ENCODE measurements at places on chromosomes 3 and 15.

DNA sequence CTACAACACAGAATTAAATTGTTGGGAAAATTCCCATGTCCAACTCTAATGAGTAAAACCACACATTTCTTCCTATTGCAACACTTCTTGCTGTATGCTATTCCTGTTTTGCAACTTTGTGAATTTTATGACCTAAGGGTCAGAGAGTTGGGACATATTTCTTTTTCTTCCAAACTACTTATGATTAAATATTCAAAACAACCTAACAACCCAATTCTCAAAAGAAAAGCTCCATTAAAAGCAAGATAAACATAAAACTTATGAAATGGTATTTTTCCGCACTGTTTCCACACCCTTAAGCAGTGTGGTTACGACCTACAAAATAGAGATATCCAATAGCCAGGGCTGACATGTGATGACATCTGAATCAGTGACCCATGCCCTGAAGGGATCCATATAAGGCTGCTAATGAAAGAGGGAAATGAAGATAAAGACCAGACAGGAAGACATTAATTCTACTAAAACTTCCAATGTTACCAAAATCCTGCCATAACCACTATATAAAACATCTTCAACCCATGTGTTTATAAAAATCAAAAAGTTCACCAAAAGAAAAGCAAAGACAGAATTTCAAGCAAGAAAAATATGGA, 45.6 kb downstream of the DMXL2 start:
- DNase-seq, result no peak

DNA sequence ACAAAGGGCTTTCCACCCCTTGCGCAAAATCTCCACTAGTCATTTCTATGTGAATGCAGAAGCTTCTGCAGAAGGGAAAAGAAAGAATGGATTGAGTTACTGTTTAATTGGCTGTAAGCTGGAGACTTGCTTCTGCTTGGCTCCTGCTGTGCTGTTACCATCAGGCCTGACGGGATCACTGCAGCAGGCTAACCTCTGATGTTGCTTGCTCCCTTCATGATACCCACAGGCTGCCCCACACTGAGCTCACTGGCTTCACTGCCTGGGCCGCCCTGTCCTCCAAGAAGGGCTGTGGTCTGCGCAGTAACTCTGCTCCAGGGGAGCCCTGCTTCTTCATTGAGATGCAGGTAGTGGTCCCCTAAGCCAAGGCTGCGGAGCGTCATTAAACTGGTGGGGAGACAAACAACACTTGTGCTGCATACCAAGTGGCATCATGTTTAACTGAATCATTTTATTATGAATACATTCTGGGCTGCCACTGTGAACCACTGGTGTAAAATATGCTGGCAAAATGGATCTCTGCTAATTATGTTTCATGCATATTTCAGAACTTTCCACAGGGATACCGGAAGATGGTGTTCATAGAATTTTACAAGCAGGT, 78.6 kb downstream of the WDR49 start:
- DNase-seq, result no peak

DNA sequence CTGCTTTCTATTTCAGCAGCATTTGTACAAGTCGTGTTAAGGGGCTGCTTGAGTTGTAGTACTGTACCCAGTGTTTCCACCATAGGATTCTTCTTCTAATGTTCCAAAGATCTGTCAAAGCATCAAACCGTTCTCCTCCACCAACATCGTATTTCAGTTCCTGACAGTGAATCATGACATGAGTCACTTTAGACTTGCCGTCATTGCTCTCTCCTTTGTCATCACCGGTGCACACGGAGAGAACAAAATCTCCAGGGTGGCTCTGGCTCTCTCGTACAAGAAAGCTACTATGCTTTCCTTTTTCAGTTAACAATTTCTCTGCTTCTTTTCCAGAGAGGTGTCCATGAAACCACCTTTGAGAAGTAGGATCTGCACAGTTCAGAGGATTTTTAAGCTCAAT, 270.9 kb upstream of the CCDC54 start:
- no peak for DNase-seq

- no peak for DNase-seq
Measured at GRCh38 chr15:62417439-62417838, 252.4 kb upstream of the C2CD4B start.

DNA sequence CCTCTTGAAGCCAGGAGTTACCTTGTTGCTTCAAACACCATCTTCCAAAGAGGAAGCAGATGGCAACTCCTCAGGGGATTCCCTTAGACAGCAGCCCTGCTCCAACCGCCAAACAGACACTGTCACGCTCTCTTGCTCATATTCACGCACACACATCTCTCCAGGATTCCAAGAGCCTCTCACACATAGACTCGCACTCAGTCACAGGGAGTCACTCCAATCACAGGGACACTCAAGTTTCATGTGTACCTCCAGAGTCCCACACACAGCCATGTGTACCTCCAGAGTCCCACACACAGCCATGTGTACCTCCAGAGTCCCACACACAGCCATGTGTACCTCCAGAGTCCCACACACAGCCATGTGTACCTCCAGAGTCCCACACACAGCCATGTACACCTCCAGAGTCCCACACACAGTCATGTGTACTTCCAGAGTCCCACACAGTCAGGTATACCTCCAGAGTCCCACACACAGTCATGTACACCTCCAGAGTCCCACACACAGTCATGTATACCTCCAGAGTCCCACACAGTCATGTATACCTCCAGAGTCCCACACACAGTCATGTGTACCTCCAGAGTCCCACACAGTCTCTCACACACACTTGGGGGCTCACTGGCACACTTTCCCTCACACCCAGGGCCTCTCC, 6.1 kb downstream of the VWA5B2 start:
- peak; percentile 41 for DNase-seq

DNA sequence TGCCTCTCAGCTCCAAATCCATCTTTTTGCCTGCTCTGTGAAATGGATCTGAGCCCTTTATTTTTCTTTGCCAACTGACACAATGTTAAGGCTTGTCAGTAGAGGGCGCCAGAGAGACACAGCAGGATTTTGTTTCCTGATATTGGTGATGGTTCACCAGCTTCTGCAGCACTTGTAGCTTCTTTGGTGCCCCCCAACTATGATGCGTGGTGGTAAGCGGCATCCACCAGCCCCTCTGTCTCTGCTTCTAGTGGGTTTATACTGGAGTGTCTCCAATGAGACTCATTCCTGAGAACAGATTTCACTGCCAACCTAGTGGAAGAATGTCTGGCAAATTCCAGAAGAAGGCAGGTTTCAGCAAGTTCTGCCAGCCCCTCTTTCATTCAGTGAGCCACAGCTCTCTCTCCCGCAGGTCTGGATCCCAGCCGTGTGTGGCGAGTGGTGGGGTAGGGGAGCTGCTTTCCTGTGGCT, 471.9 kb upstream of the FRG2C start:
- DNase-seq, result no peak

DNA sequence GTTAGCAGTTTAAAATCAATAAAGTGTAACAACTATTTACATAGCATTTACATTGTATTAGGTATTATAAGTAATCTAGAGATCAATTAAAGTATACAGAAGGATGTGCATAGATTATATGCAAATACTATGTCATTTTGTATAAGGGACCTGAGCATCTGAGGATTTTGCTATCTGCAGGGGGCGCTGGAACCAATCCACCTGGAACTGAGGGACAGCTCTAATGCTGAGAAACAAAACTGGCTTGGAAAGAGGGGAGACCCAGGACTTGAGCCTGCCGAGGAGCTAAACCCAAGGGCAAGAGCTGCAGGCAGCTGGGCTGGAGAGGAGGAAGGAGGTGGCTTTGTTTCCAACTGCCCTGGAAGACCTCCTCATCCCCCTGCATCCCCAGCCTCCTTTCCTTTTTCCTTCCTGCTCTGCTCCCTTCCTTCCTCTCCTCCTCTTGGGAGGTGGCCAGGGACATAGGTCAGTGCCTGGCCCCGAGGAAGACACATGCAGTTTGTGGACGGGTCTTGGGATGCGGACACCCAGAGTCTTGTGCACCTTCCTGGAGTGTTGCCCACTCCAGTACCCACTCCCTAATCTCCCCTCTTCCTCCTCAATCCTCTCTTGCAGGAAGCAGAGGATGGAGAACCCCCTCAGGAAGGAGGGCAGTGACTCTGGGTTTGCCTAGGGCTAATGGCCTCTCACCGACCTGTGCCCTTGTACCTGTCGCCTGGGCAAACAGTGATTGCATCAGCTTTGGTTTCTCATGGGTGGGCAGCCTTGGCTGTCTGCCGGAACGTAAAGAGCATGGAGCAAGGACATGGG, 825 bp upstream of the RTP3 start:
- DNase-seq, result no peak

DNA sequence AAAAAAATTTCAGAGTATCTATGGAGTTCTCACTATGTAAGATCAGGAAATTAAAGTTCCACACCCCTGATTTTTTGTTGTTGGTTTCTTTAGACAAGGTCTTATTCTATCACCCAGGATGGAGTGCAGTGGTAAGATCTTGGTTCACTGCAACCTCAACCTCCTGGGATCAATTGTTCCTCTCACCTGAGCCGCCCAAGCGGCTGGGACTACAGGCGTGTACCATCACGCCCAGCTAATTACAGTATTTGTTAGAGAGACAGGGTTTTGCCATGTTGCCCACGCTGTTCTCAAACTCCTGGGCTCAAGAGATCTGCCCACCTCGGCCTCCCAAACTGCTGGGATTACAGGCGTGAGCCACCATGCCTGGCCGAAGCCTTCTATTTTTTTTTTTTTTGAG, 12.4 kb downstream of the QRICH1 start:
- no peak for DNase-seq

DNA sequence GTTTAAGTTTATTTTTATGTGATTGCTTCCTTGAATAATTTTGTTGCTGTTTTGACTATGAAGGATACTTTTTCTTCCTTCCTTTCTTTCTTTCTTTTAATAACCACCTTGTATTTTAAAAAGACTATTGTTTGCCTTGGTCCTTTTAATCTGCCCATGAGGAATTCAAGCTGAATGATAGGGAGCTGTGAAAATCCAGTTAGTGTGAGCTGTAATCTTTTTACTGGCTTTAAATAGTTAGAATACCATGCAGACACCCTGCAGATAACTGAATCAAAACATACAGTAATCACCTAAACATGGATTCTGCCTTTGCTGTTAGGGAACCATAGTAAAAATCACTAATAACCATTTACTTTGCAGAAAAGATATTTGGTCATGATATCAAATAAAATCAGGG, 110.7 kb downstream of the RSRC1 start:
- no peak for DNase-seq

DNA sequence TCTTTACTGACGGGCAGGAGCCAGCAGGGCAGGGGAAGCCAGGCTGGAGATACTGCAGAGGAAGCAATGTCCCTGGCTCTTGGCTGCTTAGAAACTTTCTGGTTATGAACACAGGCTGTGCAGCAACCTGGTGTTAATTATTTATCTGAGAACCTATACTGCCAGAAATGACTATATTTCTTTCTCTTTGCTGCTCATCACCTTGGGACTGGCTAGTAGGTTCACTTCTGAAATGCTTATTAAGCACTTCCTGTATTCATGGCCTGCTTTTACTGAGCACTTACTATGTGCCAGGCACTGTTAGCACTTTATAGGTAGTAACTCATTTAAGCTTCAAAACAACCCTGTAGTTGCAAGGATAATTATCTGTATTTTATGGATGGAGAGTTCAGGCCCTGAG, 57.6 kb downstream of the RAB11A start:
- DNase-seq, result no peak

GRCh38 chr15:74977599-74977998, 17.8 kb upstream of the SCAMP5 start:
- DNase-seq, result no peak

GRCh38 chr15:44738340-44738984, 2.1 kb downstream of the TRIM69 start:
- DNase-seq, result no peak
